Iris pigment epithelial cell (primary cell): ENCODE measurements at places on chromosomes 2 and 18.

DNA sequence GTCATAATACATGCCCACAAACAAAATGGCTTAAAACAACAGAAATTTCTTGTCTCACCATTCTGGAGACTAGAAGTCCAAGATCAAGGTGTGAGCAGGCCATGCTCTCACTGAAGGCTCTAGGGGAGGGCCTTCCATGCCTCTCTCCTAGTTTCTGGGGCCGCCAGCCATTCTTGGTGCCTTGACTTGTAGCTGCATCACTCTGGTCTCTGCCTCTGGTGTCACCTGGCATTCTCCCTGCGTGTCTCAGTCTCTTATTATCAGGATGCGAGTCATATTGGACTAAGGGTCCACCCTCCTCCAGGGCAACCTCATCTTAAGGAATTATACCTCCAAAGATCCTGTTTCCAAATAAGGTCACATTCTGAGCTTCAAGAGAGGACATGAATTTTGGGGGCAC, 76.1 kb downstream of the KCNF1 start:
- DNase-seq, result no peak

DNA sequence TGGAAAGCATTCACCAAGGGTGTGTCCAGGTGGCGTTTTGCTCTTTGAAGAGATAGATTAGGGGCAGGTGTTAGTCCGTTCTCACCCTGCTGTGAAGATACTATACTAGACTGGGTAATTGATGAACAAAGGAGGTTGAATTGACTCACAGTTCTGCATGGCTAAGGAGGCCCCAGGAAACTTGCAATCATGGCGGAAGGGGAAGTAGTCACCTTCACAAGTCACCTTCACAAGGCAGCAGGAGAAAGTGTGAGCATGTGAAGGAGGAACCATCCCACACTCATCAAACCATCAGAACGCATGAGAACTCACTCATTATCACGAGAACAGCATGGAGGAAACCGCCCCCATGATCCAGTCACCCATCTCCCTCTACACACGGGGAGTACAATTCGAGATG, 135.7 kb upstream of the NFATC1 start:
- DNase-seq, result no peak

DNA sequence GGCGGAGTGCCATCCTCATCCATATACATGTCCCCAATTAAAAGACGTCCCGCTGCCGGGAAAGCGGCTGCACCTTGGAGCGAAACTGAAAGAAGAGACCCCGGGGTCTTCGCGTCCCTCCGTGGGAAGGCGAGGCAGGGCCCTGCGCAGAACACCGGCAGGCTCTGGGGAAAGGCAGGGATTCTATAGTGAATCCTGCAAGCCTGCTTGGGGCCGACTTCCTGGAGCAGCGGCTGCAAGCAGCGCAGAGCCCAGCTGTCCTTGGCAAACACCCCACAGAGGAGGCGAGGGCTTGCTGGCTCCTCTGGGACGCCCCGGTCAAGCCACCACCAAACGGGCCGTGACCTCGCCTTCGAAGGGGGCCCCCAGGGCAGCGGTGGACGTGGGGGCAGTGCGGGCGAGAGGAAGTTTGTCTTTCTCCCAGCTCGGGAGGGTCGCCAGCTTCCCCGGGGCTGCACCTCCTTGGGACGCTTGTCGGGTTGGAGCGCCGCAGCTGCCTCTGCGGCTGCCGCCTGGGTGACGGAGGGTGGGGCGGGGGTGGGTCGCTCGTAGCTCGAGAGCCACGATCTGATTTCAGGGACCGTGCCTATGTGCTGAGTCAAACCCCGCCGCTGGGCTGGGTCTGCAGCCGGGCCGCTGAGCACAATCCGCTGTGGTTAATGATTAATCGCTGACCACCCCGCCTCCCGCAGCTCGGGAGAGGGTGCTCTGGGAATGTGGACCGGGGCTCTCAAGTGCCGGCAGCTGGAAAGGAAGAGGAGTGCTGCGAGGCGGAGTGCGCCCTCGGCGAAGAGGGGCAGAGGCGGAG, 486 bp upstream of the GPR39 start:
- DNase-seq, result peak; percentile 98

DNA sequence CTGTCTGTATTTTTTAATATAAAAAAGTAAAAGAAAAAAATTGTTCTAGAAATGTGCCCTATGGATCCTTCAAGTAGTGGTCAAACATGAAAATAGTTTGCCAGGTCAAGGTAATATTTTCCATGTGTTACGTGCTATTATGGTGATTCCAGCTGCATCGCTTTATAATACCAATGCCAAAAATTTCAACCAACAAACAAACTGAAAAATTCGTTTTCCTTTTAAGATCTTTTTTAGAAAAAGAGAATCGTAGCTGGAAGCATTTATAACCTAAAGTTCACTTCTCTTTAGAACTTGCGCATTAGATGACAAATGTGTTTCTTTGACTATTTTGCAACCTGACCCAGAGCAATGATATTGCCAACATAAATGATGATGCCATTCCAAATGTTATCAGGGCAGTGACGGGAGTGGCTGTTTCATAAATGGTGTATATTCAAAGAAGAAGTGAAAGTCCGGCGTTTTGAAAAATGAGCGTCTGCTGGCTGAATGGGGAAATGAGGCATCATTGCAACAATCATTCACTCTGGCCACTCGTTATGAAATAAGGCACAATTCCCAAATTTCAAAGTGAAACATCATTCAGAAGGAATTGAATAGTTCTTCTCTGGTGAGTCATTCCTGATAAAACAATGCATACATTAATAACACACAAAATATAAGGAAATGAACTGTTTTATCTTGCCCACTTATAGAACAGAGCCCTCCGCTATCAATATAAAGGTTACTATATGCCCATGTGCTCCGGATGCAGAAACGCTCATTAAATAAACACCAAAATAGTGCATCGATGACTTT, 297.4 kb downstream of the TGIF1 start:
- DNase-seq, result peak; percentile 8

DNA sequence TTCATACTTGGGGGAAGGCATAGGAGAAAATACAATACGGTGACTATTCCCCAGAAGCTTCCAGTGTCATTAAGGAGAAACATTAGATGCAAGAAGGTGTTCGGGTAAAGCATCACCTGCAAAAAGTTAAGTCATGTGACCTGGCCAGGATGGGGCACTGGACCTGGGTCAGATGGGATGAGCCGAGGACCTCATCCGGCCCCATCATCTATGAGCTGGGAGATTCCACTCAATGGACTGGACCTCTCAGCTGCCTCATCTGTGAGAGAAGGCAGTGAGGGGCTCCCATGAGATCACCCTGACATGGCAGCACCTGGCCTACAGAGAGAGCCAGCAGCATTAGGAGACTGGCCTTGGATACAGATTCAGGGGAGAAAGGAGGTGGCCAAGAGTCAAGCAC, 111.4 kb upstream of the TEX51 start:
- DNase-seq, result no peak

DNA sequence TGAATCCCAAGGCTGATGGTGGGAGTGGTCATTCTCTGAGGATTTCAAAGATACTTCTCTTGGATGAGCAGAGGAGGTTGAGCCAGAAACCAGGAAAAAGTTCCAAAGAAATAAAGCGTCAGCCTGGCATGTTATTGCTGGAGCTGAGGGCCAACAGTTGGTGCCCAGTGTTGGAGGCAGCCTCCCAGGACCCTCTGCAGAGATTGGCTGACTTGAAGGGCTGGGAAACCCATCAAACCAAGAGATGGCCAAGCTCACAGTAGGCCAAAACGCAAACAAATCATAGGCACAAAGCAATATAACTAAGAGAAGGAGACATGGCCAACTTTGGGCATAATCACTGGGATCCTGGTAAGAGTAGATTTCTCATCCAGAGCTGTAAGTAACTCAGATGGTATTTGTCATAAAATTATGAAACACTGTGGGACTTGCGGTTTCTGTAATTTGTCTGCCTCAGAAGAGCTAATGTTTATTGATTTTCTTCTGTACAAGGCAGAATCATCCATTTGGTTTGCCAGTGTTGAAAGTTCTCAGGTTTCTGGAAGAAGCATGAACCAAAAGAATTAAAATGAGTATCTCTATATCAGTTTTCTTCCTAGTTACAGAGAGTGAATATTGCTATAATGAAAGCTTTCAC, 108.3 kb downstream of the ATL2 start:
- DNase-seq, result peak; percentile 89

DNA sequence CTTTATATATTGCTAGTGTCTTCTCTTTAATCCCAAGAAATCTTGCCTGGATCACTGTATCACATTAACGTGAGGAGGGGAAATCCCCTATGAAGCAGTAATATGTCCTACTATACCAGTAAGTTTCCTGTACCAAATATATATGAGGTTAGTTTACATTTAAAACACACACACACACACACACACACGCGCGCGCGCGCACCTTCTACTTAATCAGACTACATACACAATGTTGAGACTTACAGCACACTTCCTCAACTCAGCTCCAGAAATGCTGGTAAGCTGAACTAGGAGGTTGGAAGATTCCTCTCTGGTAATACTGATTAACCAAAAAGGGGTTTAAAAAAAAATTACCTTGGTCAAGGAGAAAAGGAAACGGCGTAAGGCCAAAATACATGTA, 49.3 kb downstream of the USP34 start:
- no peak for DNase-seq

DNA sequence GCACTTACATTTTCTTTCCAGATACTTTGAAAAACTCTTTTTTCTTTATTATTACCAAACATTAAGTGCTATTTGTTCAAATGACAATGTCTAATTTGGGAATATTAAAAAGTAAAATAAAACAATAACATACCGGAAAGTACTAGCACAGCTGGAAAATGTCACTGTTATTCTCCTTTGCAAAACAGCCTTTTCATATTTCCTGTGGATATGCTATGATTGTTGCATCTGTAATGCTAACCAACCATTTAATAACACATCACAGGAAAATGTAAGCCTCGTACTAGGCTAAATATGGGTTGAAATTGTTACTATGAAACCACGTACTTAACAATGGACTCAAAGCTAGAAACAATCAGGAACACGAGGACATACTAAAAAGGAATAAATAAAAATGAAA, 298.1 kb downstream of the CBLN2 start:
- no peak for DNase-seq

- DNase-seq, result peak; percentile 75
These were observed 200.2 kb downstream of the TPGS2 start for GRCh38 chr18:36628435-36629137.

DNA sequence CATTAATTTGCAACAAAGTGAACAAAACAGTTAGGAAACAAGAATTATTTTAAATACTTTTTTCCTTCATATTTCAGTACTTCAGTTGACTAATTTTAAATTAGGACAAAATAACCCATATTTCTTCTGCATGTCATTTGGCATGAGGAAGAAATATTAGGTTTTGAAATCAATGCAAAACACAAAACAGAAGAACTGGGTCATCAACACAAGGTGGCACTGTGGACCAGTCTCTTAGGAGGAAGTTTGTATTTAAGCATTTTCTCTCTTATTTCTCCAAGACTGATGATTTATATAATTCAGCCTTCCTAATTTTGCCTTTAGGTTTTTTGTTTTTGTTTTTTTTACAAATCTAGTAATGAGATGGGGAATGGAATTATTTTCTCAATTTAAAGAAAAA, 352.8 kb upstream of the KCNH7 start:
- peak; percentile 63 for DNase-seq

- DNase-seq, result peak; percentile 35
These were observed 84.6 kb downstream of the PLCL1 start for GRCh38 chr2:197889041-197889440.

DNA sequence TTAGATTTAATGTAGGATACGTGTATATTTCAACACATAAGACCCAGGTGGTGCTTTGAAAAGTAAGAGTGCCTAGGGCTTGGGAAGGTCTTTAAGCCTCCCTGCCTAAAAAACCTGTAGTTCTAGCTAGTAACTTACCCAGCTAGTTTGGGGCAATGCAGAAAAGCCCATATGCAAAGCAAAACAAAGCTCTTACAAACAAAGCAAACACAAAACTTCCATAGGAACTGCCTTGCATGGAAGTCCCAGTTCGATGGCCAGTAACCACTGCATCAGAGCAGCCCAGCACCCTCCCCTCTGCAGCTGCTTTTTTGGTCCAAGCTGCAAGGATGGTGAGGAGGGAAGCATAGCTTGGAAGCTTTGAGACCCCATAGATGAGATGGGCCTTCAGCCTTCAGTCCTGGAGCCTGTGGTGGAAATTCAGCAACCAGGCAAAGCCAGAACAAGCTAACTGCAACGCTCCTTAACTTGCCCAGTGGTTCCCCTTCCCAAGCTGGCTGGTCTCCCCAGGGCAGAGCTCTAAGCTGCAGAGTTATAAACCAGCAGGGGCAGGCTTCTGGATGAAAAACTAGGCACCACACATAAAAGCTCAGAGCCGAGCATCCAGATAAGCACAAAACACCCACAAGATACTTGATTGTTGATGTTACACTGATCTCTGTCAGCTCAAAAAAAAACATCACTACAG, 16.2 kb downstream of the C2orf76 start:
- no peak for DNase-seq

GRCh38 chr2:14540015-14540414, 92.5 kb upstream of the LRATD1 start:
- peak; percentile 44 for DNase-seq

DNA sequence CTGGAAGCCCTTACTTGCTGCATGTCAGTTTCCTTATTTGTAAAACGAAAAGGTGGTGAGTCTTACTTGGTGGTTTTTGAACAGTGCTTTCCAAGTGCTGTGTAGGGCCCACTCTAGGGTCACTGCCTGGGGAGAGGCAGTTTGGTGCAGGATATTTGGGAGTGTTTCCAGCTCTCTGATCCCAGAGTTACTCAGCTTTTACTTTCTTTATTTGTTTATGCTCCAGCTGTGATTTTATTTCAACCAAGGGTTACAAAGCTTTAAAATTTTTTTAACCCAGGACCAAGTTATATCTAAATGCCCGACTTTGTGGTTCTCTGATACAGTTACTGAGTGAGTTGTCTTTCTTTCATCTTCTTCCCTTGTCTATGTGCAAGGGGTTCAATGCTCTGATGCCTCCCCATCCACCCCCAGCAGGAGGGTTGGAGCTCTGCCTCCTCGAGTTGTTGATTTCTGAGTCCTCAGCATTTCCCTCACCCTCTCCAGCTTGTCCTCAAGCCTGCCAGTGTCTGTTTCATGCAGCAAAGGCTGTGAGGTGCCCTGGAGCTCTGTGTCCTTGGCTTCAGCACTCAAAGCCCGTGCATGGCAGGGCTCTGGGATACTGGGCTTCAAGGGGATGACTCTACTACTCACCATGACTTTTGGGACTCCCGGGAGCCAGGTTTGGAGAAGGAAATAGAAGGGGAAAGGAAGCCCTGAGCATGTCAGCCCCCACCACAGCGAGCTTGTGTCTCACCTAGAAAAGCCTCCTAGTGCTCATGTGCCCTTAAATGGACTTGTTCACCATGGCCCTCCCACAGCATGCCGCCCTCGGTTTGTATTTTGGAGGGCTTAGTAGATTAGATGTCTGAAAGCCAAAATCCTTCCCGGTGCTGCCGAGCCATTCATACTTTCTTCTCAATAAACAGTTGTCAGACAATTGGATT, 236.8 kb downstream of the SETBP1 start:
- DNase-seq, result no peak

DNA sequence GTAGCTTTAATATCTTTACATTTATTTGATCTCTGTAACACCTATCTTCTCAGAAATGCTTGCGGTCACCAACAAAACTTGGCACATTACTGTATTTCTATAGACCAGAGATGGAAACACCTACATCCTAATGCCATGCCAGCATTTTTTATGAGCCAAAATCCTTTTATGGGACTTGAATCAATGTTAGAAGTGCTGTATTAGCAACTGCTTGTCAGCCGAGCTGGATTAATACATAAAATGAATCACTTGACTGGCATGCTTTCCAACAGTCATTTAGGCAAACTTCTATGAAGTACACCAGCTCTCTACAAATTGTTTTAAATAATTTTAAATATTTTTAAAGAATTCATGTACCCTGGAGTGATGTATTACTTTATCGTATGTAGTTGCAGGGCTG, 272.9 kb upstream of the NRP2 start:
- peak; percentile 24 for DNase-seq

- DNase-seq, result no peak
These were observed 68.2 kb upstream of the NEDD4L start for GRCh38 chr18:57975805-57976204.

- peak; percentile 92 for DNase-seq
These were observed 1.0 kb upstream of the GMPPA start for GRCh38 chr2:219497495-219498279.
